ENCODE measurements at places on chromosomes 16 and 17.

DNA sequence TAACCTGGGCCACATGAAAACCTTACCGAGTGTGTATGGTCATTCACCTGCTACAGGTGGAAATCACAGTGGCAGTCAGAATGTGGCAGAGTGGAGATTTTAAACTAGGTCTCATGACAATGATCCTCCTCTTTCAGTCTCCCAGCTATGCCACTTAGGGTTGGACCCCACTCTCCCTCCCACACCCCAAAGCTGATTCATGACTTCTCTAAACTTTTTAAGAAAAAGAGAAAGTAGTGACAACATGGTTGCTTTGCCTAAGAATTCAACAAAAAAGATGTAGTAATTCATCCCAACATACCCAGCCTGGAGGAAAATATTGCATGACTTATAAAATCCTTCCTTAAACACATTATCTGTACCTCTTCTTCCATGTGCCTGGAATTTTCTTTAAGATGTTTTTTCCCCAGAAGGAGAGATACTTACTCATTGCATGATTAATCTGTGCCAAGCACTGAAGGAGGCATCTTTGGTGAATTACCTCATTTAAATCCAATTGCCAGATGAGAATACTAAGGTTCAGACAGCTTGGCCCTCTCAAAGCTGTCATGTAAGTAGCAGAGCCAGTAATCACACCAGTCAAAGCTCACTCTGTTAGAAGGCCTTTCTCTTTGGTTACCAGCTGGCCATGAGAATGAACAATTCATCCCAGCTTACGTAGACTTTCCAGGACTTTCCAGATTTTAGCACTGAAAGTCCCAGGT, 119.9 kb downstream of the COPRS start:
- peak; percentile 90 for DNase-seq

DNA sequence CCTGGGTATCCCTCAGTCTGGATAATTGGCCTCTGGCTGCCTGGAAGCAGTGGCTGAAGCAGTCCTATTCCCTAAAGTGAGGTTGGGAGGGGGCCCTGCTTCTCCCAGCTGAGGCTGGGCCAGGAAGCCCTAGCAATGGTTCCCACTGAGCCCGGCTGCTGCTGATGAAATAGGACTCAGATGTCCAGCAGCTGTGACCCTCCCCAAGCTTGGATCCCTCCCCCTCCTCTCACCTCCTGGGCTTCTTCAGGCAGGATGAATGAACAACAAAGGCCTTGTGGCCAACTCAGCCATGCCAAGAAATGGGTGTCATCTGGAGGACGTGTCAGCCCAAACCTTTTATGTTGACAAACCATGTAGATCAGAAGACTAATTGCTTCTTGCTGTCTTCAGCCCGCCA, 42.0 kb downstream of the AXIN2 start:
- peak; percentile 61 for DNase-seq

- DNase-seq = no peak
These were observed 3.2 kb downstream of the TNRC6C start for GRCh38 chr17:77961741-77962140.

DNA sequence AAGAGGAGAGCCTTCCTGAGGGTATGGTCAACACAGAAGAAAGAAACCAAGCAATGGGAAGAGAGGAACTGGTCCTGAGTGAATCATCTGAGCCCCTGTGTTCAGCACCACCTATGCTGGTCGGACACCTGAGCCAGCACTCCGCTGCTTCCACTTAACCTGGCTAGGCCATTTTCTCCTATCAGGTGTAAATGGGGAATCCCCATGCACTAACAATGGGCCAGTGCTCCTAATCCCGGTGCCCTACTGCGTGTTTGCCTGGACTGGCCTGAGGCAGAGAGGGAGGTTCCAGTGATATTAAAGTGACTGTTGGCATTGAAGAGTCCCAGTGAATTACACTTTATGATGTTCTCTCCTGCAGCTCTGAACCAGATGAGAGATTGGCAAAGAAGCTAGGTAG, 34.4 kb upstream of the XYLT2 start:
- DNase-seq = no peak

All from fibroblast of upper back skin (primary cell).